Muscle of arm (tissue), 14 donors: ENCODE measurements at places on chromosomes 3 and 15. TPM values are rescaled to one million over a fixed set of nuclear protein-coding genes. Genes with fewer than 3 reads are reported as not detected.
A peak's percentile ranks its signal among the peaks of the same experiment; 100 is the strongest.

DNA sequence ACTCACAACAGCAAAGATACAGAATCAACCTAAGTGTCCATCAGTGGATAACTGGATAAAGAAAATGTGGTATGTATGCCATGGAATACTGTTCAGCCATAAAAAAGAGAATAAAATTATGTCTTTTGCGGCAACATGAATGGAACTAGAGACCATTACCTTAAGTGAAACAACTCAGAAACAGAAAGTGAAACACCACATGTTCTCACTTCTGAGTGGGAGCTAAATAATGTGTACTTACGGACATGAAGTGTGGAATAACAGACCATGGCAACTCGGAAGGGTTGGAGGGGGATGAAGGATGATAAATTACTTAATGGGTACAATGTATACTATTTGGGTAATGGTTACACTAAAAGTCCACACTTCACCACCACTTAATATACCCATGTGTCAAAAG lies 600.6 kb downstream of the MAGI1 start:
- no peak for DNase-seq

GRCh38 chr15:60376677-60377095 lies 21.1 kb downstream of the ANXA2 start:
- no peak for DNase-seq

GRCh38 chr15:33810073-33810595 lies 158.2 kb upstream of the CHRM5 start:
- no peak for DNase-seq

GRCh38 chr3:46848271-46849044 lies 14.8 kb downstream of the MYL3 start:
- no peak for DNase-seq

DNA sequence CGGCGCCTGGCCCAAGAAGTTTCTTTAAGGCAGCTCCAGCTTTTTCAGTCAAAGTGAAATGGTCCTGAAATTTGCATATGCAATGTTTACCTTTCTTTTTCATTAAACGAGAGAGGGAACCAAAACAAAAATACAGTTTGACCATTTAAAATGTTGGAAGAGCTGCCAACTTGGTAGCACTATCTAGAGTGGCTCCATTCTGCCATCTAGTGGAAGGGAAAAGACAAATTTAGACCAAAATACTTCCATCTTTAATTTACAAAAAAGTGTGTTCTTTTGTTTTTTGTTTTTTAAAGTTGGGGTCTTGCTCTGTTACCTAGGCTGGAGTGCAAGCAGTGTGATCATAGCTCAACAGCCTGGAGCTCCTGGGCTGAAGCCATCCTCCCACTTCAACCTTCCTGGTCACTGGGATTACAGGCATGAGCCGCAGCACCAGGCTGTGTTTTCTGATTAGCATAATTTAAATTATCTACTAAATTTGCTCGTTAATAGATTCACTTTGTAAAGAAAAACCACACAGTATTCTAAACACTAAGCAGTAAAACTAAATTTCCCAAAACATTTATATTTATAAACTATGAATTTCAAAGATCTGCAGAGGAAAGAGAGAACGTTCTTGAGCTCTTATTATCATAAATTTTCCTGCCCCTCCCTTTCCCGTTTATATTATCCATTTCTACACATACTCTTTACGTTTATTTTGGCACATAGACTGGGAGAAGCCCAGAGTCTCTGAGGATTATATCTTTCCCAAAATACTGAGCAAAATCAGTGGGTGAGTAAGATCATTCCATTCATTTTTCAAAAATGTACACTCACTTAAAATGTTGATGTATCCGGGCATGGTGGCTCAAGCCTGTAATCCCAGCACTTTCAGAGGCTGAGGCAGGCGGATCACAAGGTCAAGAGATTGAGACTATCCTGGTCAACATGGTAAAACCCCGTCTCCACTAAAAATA lies 15.4 kb upstream of the RFC4 start:
- peak; percentile 29 for DNase-seq

DNA sequence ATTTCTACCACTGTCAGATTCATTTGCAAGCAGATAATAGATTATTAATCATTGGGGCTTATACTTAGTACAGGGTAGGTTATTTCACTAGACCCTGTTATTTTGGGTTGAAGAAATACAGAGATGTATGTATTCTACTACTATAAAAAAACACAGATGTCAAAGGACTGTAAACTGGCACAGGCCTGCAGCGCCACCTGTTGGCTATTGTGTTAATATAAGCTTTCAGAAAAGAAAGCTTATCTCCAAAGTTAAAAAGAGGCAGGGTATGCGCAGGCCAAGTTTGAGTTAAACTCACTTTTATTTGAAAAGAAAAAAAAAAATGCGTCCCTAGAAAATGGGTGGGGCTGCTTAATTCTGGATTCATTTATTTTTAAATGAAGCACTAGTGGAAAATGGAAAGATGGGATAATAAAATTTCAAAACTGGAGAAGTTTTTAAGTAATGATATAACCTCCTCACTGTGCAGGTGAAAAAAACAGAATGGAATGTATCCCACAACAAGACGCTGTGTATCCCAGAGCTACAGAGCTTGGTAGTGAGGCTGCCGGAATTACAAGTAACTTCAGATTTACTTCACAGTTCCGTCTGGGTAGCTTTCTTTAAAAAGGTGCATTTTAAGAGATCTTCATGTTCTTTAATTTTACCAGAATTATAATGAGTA lies 407.2 kb upstream of the TGFBR2 start:
- peak; percentile 85 for DNase-seq

DNA sequence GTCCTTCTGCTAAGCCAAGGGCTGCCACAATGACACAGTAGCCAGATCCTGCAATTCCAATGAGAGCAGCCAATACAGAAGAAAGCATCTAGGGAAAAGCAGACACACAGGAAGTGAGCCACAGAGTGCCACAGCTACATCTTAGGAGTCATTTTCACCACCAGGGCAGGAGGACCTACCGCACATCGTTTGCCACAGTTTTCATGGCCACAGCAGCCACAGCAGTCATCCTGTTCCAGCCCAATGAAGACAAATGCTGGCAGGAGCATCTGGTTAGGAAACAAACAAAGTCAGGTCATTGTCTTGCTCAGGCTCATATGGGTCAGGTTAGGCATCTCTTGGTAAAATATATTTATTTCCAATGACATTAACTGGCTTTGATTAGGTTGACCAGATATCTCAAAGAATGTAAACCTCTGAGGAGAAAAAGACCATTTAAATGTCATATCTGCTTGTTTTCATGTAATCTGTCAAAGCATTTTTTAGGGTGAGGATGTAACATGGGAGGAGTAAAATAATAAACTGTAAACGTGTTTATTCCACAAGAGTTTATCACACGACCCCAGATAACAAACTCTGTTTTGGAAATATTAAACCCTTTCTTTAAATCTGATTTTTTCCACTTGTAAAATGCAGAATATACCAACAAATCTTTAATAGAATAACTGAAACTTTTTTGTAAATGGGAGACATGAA lies 1.8 kb downstream of the TM4SF1 start:
- DNase-seq = no peak

DNA sequence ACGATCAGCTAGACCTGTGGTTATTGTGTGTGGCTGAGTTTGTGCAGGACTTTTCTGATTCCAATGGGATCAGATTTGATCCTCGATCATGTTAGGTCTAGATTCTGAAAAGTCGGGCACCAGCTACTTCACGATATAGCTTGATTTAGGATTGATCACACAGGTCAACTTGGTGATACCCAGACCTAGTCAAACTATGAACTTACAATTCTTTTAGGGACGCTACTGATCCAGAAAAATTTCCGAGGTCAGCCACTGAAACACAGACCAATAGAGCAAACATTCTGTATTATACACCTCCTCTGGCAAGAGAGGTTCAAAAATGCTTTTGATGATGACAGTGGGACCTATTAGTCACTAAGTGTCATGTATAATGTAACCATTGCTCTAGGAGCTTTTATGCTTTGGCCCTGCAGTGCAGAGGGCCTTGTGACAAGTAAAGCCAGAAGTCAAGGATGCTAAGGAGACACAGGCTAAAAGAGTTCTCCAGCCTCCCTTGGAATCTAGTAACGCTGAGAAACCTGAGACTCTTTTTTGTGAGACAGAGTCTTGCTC lies 115.6 kb upstream of the MB21D2 start:
- DNase-seq = no peak

C3orf49 gene
- 0.31 TPM for polyA plus RNA-seq

ISLR gene
- 260 TPM for polyA plus RNA-seq

DNA sequence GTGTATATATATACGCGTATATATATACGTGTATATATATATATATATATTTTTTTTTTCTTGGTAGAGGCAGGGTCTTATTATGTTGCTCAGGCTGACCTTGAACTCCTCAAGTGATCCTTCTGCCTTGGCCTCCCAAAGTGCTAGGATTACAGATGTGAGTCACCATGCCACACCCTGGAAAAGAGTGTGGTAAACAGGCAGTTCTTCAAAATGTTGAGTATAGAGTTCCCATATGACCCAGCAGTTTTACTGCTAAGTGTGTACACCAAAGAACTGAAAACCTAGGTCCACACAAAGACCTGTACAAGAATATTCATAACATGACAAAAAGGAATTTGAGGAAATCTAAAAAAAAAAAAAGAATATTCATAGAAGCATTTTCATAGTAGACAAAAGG lies 71.8 kb upstream of the GCNT3 start:
- DNase-seq = no peak

- DNase-seq = no peak
Observed at GRCh38 chr15:40320931-40321371, 2.5 kb upstream of the INAFM2 start.

- no peak for DNase-seq
Observed at GRCh38 chr15:31135523-31135922, 34.0 kb upstream of the TRPM1 start.

DNA sequence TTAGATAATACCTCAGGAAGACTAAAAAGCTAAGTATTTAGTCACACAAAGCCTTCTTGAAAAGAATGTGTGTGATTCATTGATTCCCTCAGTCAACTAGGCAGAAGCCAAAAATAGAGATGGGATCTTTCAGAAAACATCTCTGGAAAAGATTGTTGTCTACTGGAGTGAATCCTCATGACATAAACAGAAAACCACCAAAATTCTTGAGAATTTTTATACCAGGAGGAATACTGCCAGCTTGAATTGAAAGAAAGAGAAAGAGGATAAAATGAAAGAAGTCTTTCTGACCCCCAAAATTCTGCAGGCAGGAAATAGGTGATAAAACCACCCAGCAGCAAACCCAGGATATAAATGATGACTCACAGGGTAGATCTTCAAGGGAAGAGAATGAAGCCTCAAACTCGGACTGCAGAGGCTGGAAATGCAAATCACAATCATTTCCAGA lies 363.1 kb upstream of the PLSCR5 start:
- DNase-seq = no peak

DNA sequence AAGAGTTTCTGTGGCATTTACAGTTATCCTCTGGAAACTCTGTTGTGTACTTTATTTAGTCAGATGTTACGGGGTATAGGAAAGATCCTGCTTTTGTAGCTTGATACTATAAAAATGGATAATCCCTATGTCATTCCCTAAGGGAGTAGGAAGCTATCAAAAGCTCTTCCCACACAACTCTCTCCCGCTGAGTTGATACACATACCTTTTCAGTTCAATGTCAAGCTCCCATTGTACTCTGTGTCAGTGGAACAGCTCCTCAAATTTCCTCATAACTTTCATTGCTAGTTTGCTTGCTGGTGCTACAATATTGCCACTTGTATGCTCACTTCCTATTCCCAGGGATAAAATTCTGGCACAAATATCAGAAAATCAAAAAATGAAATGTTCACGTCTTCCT lies 893.3 kb upstream of the GBE1 start:
- no peak for DNase-seq

GRCh38 chr15:47294765-47295259 lies 422.5 kb upstream of the SEMA6D start:
- no peak for DNase-seq

DNA sequence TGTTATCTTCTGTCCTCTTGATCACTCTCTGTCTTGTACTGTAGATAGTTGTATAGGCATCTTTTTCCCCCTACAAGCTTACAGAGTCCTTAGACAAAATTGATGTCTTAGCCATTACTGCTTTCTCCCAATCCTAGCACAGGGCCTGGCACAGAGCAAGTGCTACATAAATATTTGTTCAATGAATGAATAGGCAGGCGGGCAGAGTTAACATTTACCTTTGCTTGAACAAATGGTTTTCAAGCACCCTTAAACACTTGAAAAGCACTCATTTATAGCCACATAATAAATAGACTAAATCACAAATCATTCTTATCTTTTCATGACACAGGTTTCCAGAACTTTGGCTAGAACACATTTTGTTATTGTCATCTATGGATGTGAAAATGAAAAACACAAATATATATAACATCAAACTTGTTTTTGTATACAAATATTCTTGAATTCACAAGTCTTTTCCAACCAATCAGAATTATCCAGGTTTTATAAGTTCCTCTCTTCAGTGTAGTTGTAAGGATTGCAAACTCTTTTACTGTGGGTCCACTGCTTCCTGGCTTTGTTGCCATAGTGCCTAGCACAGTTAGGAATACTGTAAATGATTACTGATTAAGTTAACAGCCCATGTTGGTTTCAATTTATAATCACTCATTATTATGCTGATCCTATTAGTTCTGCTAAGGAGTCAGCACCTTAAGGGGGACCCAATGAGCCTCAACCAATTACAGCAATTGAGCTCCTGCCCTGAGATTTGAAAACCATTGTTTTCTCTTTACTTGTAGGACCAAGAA lies 61.9 kb downstream of the ISL2 start:
- DNase-seq = no peak

DNA sequence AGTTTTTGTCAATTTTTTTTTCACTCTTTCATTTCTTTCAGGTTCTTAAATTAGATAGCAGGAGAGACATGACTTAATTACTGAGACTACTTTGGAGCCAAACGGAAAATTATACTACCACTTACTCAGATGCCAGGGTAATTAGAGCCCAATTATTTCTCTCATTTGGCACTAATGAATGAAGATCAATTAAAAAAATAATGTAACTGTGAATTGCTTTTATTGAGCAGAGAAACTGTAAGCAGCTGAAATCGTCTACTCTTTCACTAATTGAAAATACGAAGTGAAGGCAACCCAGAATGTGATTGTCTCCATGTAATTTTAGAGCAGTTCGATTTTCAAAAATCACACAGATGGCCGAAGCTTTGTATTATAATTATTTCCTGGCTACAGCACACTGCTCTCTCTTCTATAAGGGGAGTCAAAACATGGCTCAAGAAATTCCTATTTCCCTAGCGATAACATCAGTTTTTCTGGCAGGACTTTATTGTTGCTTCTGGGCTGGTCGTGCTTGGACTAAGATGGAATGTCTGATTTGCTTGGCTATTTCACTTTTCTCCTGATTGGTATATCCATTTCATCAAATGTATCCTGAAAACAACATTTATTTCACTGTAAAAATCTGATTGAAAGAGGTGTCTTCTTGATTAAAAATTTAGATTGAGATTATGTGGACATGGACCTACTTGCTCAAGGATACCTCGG lies 55.8 kb upstream of the PDZRN3 start:
- DNase-seq = no peak

FGF12 gene
- 3.2 TPM for polyA plus RNA-seq

DNA sequence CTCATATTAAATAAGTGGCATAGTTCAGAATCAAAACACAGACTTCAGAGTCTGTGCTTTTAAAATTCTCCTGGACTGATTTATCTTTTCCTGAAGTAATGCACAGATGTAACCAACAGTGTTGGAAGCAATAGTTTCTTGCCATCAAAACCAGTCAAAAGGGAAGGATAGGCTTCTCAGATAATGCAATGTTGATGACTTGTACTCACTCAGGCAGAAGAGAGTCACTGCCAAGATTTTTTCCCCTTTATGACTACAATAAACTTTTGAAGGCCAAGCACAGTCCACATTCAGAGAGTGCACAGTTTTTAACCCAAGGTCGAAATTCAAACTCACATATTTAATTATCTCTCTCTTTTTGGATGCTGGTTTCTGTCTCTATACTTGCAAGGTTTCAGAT lies 305.0 kb upstream of the SGO1 start:
- DNase-seq = no peak

- no peak for DNase-seq
Observed at GRCh38 chr3:42935472-42935871, 29.5 kb downstream of the ZNF662 start.

CYP8B1 gene
- not detected for polyA plus RNA-seq
